SJSA1 (cell line): ENCODE measurements at places on chromosomes 12 and 14.
A peak's percentile ranks its signal among the peaks of the same experiment; 100 is the strongest.

GRCh38 chr12:2180737-2181082 is 127.9 kb downstream of the CACNA1C start:
- no peak for DNase-seq

GRCh38 chr14:38047195-38047902 is 160.4 kb upstream of the SSTR1 start:
- DNase-seq: no peak

GRCh38 chr12:31009976-31010375 is 63.7 kb upstream of the DDX11 start:
- DNase-seq: no peak

DNA sequence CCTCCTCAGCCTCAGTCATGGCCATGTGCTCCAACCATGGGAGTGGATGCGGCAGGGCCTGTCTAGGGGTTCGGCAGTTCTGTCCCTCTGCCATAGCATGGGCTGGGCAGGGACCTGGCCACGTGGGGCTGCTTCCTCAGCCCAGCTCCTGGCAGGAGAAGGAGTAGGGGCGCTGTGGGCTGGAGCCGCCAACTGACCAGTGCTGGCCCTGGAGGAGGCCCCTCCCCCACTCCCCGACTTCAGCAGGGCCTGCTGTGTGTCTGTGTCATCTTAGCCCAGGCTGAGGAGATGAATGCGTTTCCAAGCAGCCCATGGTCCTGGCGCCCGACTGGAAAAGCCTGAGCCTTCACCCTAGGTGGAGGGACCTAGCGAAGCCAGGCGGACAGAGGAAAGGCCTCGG is 2.7 kb upstream of the PACS2 start:
- no peak for DNase-seq

DNA sequence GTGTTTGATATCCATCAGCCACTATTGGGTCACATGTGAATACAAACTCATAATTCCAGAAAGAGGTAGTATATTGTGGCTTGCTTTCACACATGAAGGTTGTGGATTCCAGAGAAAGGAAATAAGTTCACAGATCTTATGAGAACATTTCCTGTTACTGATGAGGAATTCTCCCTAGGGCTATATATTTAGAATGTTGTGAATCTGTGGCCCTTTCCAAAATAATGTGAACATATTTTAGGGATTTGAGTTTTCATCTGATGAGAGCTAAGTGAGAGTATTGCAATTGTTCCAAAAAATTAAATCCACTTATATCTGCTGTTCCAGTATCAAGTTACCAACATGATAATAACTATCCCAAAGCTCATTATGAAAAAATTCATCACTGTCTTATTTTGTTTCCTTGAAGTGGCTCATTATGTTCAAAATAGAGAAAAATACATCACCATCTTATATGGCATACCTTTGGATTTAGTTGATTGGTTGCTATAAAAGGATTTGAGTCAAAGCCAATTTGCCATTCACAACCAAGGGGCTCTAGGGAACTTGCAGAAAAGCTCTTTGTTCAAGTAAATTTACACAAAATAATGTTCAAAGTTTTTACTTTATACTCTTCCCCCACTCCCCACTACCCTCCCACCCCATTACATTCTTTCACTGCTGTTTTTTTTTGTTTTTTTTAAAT is 76.3 kb downstream of the MYRFL start:
- no peak for DNase-seq

DNA sequence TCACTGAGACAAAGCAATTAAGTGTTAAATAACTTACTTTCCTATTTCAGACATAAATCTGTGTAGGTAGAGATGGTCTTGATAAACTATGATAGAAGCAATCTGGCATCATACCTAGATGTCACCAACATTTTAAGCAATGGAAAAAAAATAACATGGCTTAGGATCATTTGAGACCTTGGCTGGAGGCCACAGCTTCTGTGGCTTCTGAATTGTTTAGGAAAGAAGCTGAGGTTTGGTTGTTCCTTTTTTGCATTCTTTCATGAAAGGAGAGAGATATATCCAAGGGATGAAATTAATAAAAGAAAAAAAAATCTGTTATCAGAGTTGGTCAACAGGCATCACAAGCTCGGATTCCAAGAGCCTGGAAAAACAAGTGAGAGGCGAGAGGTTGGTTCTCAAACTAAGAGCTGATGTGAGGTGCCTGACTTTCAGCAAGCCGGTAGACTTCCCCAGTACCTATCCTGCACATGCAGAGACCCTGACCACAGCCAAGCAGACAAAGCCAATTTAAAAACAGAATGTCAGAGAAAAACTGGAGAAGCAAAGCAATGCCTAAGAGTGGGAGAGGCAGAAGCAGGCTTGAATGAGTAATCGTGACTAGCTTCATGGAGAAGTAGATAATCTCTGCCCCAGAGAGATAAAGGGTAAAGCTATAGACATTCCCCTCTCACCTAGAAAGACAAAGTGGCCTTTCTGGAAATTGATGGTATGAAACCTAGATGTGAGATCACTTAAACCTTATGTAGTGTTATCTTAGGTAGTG is 43.4 kb upstream of the ST8SIA1 start:
- no peak for DNase-seq

- peak; percentile 63 for DNase-seq
Observed at GRCh38 chr14:55398679-55399078, 13.0 kb downstream of the ATG14 start.

DNA sequence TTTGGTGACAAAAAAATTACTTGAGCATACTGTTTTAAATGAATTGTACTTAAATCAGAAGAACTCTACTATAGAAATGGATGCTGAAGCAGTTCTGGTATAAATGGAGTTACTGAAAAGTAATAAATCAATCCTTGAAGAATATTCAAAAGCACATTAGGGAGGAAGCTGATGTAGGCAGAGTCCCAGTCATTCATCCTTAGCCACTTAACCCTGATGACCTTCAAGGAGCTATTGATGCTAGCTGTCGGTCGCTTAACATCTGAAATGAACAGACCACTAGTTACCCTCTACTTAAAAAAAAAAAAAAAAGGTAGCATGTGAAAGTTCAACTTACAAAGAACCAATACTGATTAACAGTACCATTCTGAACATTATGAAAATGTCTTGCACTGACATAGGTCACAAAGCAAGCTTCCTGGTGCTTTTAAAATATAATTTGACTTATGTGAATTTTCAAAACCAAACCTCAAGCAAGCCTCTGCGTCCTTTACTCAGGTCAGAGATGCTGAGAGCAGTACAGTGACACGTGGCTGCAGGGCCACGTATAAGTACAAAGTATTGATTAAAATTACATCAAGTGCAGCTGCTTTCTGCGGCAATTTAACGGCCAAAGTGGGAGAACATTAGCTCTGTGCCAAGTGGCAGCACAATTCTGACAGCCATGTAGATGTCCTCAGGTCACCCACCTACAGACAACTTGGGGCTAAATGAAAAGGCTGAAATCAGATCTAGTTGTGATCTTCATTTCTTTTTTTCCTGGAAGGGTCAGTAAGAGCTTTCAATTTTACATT is 18.1 kb downstream of the PPM1H start:
- DNase-seq: no peak
